ENCODE measurements at places on chromosomes 6 and 20.
A peak's percentile ranks its signal among the peaks of the same experiment; 100 is the strongest.

GRCh38 chr20:35171753-35172433 is at the start of gene PROCR:
Gene PROCR (plus strand): TSS chr20:35172072. CDS start chr20:35172155, 83 bp downstream.
- H3K36me3 ChIP-seq, result peaks cover 4% of the 10 kb centered on the region
- no peaks in the 10 kb centered on the region for H3K27me3 ChIP-seq
- no peak for DNase-seq
- peaks cover 24% of the 10 kb centered on the region for H3K4me1 ChIP-seq

GRCh38 chr20:62688855-62689460 is 19.7 kb upstream of the NTSR1 start:
- peaks cover 53% of the 10 kb centered on the region for H3K27me3 ChIP-seq
- peaks cover 4% of the 10 kb centered on the region for H3K4me1 ChIP-seq
- no peak overlapping the region for H3K4me3 ChIP-seq
- no peak for DNase-seq
- no peak overlapping the region for H3K27ac ChIP-seq

GRCh38 chr20:55615818-55616217 is 389.5 kb downstream of the CBLN4 start:
- DNase-seq, result no peak
- H3K27me3 ChIP-seq, result no peaks in the 10 kb centered on the region
- H3K27ac ChIP-seq, result no peak overlapping the region
- no peak overlapping the region for H3K4me3 ChIP-seq
- H3K4me1 ChIP-seq, result no peaks in the 10 kb centered on the region

DNA sequence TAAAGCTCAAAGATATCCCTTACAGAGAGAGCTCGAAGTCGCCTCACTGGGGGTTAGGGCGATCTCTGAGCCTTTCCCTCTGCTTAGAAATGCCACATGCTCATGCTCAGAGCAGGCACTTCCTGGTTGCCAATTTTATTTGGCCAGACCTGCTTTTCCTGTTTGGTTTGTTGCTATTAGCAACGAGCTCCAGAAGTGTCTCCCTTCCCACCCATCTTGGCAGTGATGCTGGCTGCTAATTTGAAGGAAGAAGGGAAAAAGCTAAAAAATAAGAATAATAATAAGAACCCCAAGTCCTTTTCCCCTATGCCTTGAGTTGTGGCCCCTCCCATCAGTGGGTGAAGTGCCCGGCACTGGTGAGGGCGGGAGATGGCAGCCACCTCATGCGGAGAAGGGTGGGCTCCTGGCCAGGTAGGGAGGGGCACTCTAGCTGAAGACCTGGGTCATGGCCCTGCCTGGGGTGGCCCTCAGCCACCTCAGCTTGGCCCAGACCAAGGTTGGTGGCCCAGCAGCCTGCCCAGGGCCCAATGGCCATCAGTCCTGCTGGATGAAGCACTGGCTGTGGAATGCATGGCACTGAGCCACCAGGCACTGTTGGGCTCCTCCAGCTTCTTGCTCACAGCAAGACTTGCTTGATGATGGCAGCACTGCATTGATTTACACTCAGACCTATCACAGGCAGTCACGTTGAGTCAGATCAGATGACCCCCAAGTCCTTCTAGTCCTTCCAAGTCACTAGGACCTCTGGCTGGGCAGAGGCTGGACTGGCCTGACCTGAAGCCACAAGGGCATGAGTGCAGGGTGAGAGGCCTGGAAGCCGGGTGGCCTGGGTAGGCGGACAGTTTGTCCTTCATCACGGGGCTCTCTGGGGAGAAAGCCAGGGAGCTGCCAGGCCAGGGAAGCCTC is 79.0 kb downstream of the SYNJ2 start:
- no peak for DNase-seq
- H3K4me1 ChIP-seq, result no peaks in the 10 kb centered on the region

DNA sequence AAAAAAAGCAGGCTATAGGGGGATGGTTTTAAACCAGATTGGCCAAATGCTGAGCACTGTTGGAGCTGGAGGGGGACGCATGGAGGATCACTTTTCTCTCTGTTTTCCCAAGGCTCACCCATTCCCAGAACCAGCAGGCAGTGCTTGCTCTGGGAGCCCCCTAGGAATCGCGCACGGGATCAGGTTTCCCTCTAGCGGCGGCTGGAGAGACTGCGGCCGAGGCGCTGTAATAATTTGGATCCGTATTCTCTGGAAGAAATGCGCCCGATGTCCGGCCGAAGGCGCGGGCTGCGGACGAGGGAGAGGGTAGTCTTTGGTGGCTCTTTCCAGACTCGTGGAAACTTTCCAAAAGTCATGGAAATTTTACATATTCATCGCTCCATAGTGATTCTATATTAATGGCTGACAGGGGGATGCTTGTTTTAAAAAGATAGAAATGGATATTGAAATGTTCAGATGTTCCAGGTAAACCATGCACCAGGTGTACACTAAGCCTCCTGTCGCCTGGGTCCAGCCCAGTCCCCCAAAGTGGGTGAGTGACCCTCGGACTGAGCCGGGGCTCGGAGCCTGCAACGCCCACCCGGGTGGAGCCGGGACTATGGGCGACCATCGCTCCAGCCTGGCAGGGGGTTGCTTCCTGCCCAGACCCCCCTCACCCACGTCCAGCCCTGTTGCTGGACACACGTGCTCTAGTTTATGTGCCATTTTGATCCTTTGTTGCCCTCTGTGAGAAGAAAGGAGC is 78.7 kb upstream of the PHACTR3 start:
- H3K27ac ChIP-seq, result no peak overlapping the region
- DNase-seq, result no peak
- peaks cover 4% of the 10 kb centered on the region for H3K36me3 ChIP-seq
- H3K27me3 ChIP-seq, result peaks cover 75% of the 10 kb centered on the region
- H3K4me1 ChIP-seq, result no peaks in the 10 kb centered on the region

DNA sequence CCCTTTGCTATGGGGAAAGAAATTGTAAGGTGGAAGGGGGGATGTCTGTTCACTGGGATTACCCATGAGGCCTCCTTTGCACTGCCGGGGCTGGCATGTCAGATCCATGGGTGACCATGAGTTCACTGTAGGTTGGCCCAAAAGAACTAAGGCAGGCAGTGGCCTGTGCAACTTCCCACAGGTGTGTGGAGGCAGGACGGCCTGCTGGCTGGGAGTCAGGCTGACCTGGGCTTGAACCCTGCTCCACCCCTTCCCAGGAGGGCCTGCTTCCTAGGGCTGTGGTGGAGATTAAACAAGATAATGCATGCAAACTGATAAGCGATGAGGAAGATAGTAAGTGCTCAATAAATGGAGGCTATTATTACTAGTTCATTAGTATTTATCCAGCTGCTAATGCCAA is 163.0 kb downstream of the EYA2 start:
- H3K36me3 ChIP-seq, result no peaks in the 10 kb centered on the region
- H3K27ac ChIP-seq, result no peak overlapping the region
- H3K27me3 ChIP-seq, result peaks cover 20% of the 10 kb centered on the region
- H3K4me3 ChIP-seq, result no peak overlapping the region
- H3K4me1 ChIP-seq, result no peaks in the 10 kb centered on the region

DNA sequence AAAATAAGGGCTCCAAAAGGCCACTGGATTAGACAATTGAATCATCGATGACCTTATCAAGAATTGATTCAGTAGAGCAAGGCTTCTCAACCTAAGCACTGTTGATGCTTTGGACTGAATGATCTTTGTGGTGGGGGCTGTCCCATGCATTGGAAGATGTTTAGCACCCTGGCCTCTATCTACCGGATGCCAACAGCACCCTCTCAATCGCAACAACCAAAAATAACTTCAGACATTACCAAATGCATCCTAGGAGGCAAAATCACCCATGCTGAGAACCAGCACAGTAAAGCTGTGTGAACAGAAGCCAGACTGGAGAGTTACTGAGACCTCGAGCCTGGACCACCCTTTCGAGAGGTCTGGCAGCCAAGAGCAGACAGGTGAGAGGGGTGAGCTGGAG is 67.5 kb downstream of the TBC1D7 start:
- no peak for DNase-seq
- no peaks in the 10 kb centered on the region for H3K4me1 ChIP-seq

DNA sequence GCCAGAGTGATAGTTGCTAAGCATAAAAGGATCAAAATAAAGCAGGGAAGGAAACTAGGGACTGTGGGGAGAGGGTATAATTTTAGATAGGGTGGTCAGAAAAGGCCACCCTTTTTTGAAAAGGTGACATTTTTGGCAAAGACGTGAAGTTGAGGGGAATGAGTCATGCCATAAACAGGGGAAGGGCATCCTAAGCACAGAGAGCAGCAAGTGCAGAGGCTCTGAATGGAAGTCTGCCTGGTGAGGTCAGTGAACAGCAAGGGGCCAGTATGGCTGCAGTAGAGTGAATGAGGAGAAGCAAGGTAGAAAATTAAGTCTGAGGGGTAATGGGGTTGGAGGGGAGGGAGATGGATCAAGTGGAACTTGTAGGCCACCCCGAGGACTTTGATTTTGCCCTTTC is 2.4 kb downstream of the KLC4 start:
- peaks cover 44% of the 10 kb centered on the region for H3K36me3 ChIP-seq
- DNase-seq, result no peak
- H3K27ac ChIP-seq, result no peak overlapping the region
- H3K4me3 ChIP-seq, result no peak overlapping the region

- H3K4me3 ChIP-seq, result no peak overlapping the region
- H3K27ac ChIP-seq, result no peak overlapping the region
Observed at GRCh38 chr6:130239755-130240154, 17.0 kb upstream of the SAMD3 start.

DNA sequence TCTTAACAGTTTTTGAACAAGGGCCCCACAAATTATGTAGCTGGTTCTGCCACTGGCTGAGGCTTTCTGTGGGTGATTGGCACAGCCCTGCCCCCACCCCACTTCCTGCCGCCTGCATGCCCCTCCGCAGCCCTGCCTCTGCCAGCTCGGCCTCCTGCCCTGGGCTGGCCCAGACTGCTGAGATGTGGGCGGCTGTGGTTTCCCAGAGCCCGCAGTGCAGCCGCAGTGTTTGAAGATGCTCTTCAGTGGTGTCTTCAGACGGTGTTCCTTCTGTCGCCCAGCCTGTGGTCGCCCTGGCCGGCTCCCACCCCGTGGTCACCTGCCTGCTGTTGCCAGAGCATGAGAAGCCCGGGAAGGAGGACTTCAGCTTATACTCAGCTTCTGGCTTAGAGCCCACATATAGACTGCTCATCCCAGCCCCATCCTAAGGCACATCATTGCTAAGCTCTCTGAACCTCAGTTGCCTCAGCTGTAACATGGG is 154.3 kb downstream of the VEGFA start:
- peaks cover 5% of the 10 kb centered on the region for H3K36me3 ChIP-seq
- DNase-seq, result peak; percentile 58
- H3K4me1 ChIP-seq, result peaks cover 38% of the 10 kb centered on the region
- no peaks in the 10 kb centered on the region for H3K27me3 ChIP-seq

DNA sequence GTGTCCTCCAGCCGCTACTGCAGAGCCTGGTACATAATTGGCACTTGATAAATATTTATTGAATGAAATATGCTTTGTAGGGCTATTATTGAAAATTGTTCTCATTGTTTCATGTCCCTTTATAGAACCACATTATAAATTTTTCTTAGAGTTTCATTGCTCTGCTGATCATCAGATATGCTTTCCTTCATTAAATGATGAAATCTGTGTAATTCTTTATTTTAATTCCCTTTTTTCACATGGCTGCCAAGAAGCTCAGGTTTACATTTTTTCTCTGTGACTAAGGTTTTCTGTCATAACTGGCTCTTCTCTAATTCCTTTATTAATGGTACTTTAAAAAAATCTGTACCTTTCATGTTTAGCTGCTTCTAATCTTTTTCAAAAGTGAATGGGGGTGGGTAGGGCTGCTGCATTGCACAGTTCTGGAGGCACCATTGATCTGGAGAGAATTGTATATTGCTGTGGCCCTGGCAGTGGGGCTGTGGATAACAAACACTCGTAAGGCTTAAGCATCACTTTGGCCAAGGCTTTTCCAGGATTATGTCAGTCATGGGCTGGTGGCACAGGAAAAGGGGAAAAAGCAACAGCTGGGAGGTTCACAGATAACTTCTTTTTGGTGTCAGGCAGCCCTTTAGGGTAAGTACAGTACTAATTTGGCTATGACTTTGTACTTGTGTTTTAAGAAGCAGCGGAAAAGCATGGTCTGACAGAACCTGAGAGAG is 43.8 kb downstream of the ARFGEF2 start:
- no peak overlapping the region for H3K27ac ChIP-seq
- DNase-seq, result no peak
- no peaks in the 10 kb centered on the region for H3K27me3 ChIP-seq
- no peak overlapping the region for H3K4me3 ChIP-seq
- peaks cover 56% of the 10 kb centered on the region for H3K36me3 ChIP-seq

DNA sequence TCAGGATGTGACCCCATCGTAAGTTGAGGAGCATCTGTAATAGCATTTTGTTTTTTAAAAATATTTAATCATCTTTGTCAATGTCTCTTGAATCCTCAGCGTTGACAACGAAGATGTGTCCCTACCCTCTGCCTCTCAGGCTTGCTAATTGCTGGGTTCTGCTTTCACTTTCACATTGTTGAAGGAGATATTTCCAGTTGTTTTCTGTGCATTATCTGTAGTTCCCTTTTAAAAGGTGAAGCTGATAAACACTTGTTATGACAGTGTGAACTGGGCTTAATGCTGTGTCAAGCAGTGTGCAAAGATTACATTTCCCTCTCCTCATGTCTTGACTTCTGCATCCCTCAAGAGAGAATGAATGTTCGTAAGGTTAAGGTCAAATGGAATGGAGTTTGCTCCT is 54.9 kb downstream of the CSE1L start:
- peak overlapping the region; percentile 11 for H3K4me3 ChIP-seq
- no peak for DNase-seq
- peaks cover 41% of the 10 kb centered on the region for H3K36me3 ChIP-seq
- H3K4me1 ChIP-seq, result peaks cover 22% of the 10 kb centered on the region
- H3K27me3 ChIP-seq, result no peaks in the 10 kb centered on the region

DNA sequence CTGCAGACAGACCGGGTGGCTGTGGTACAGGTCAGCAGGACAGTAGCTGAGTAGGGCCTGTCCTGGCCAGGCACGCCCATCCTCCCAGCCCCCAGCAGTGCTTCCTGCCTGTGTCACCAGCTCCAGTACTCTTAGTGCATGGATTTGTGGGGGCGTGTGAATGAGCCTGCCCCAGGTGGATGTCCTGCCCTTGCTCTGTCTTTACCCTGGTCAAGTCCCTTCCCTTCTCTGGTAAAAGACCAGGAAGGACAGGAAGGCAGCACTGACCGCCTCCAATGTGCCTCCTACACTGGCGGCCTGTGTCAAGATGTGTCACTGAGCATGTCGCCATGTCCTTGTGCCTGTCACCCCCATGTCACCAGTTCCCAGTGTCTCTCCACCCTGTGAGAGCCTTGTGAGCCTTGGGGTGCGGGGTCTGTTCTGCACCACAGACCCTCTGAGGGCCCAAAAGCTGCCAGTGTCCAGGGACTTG is 11.9 kb downstream of the TEAD3 start:
- DNase-seq, result no peak
- H3K27ac ChIP-seq, result no peak overlapping the region
- H3K4me3 ChIP-seq, result no peak overlapping the region

GRCh38 chr6:144343701-144344428 is 58.7 kb downstream of the UTRN start:
- H3K36me3 ChIP-seq, result peaks cover 21% of the 10 kb centered on the region
- H3K27ac ChIP-seq, result peak overlapping the region; percentile 95
- peak overlapping the region; percentile 96 for H3K4me3 ChIP-seq

- peaks cover under 1% of the 10 kb centered on the region for H3K27me3 ChIP-seq
- no peak for DNase-seq
- no peak overlapping the region for H3K27ac ChIP-seq
- H3K4me1 ChIP-seq, result no peaks in the 10 kb centered on the region
Observed at GRCh38 chr6:133997267-133997666, 44.2 kb downstream of the TBPL1 start.

- DNase-seq, result no peak
- H3K36me3 ChIP-seq, result no peaks in the 10 kb centered on the region
- H3K27ac ChIP-seq, result no peak overlapping the region
- H3K4me1 ChIP-seq, result no peaks in the 10 kb centered on the region
- no peaks in the 10 kb centered on the region for H3K27me3 ChIP-seq
Observed at GRCh38 chr6:66556936-66557335, 849.9 kb upstream of the EYS start.

- H3K36me3 ChIP-seq, result peaks cover 2% of the 10 kb centered on the region
- no peaks in the 10 kb centered on the region for H3K4me1 ChIP-seq
- no peak overlapping the region for H3K27ac ChIP-seq
- no peaks in the 10 kb centered on the region for H3K27me3 ChIP-seq
Observed at GRCh38 chr6:1850121-1850839, 240.6 kb downstream of the FOXC1 start.
